ENCODE measurements at places on chromosomes 1 and 21.
A peak's percentile ranks its signal among the peaks of the same experiment; 100 is the strongest.

DNA sequence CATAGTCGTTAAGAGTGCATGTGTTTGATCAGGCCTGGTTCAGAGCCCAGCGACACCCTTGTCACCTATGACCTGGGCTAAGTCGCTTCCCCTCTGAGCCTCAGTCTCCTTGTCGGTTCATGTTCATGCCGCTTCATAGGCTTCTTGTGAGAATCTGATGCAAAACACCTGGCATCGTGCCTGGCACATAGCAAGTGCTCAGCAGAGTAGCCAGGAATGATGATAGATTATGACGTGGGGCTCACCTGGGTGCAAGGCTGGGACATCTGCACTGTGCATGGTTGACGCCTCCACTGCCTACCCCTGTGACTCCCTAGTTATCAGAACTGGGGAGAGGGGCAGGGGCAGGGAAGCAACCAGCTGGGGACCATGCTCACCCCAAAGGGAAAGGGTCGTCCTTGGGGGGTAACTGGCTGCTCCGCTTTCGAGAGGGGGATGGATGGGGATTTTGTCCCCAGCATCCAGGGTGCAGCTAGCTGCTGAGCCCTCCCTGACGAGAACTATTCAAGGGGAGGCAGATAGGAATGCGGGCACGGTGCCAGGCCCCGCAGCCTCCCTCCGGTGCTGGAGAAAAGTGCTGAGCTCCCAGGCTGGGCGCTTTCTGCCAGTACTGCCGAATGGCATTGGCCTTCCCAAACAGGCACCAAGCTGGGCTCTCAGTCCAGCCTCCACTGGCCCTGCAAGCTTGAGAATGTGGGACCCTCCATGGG, 9.3 kb downstream of the EFHD2 start:
- no peak for DNase-seq

DNA sequence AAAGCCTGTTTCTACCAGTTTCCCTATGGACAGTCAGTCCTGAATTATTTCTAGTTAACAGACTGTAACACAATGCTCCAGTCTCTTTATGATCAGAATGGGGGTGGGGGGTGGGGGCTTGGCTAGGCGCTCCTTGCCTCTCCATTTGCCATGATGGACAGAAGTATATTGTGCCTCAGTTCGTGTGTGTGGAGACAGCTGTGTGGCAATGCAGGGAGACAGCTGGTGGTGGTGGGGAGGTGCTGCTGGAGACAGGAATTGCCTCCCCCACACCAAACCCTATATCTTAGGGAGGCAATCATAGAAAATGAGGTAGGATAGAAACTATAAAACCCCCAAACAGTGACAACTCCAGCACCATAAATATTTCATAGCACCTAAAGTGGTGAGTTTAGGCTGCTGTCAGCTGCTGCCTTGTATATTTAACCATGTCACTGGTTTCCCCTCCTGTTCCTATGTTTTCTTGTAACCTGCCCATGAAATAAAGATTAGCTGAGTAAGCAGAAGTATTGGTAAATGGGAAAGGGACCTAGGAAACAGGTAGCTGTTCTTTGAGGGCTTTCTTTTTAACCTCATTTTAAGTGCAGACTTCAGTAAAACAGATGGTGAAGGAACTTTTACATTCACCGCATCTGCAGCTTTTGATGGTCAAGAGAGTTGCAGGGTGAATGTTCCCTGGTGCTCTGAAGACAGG, 3.4 kb downstream of the PLXNA2 start:
- DNase-seq = no peak

- no peak for DNase-seq
Measured at GRCh38 chr1:229554886-229555621, 3.5 kb downstream of the ABCB10 start.

- peak; percentile 3 for DNase-seq
Measured at GRCh38 chr21:40143822-40144525, 276.7 kb downstream of the PCP4 start.

DNA sequence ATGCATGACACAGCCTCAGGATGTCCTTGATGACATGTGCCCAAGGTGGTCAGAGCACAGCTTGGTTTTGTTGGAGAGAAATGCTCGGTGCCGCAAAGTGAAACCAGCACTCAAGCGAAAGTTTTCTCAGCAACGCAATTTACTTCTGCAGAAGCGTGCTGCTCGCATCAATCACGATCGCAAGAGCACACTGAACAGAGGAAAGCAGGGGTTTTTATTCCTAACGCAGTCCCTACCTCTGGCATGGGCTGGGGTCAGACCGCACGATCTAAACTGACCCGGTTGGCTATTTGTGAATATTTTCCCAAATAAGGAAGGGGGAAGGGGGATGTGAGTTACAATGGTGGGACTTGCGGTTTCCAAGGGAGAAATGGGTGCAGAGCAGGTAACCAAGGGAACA, 809 bp upstream of the ZNF669 start:
- no peak for DNase-seq

DNA sequence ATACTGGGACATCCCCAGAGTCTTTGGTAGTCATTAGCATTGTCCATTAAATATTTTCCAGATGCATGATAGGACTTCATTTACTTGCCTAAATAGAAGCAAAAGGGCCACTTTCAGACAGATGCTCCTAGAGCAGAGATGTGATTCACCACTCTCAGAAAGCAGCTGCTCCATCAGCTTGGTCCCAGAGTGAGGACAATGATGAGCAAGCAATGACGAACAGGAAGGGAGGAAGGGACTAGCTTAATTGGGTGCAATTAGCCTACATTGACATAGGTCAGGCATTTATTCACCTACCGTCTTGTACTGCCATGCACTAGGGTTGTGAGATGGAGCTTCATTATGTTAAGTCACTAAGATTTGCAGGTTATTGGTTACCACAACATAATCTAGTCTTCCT, 85.1 kb upstream of the PLXNA2 start:
- no peak for DNase-seq

DNA sequence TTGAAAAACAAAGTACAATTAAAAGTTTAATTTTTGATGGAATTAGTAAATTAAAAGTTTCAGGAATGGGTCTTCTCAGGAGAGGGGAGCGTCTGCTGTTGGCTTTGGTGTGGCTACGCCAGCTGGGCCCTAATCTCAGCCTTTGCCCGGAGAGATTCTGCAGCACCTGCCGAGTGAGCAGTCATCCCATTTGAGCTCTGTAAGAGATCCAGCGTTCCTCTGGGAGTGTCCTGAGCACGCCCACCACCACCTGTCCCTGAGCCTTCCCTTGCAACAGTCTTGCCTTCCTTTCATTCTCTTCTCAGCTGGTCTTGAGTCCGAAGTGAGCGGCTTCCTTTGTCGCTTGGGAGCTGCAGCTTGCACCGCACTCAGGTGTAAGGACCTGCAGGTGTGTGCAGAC, 263.1 kb downstream of the CAMTA1 start:
- no peak for DNase-seq

DNA sequence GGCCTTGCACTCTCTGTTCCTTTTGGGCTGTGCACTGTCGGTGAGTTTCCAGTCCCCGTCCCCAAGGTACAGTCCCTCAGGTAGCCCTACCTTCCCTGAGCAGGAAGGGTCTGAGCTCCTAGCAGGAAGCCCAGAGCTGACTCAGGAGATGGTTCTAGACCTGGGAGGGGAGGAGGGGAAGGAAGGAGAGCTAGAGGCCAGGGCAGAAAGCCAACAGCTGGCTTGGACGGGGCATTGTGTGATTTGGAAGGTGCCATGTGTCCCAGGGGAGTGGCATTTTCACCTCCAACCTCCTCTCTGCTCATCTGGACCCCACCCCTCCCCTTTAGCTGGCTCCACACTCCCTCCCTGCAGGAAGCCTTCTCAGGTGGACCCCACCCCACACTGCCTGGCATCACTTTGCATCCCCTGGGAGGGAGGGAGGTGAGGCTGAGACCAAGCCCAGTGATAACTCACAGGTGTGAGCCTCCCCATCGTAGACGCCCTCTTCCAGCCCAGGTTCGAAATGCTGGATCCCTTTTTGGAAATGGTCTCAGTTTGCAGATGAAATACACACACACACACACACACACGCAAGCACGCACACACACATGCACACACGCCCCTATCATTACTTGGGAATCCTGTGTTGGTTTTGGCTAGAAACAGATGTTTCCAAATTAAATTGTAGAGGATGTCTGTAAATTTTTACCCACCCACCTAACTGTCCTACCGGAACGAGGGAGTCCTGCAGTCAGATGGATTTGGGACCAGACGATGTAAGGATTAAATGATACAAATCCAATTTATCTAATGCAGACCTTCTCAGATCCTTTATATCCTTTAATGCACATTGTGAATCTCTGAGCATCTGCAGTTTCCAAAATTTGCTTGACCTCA, 19.7 kb upstream of the IFNLR1 start:
- DNase-seq = no peak

GRCh38 chr1:47951026-47951425, 46.2 kb downstream of the TRABD2B start:
- DNase-seq = no peak

DNA sequence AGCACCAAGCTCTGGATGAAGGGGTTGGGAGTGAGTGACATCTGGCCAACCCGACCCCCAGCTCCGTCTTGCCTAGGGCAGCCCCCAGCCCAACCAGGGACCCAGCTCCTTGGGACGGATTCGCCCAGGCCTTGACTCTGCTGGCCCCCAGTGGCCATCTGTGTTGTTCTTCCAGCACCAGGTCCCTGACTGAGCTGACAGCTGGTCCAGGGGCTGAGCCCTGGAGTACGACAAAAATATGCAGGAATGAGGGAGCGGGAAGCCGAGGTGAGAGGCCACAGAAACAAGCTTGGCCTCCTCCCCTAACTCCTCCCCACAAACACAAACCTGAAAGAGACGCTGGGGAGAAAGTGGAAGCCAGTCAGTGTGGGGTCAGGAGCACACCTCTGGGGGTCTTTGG, 55.0 kb upstream of the PAX7 start:
- DNase-seq = no peak

GRCh38 chr1:79811173-79811572, 804.6 kb upstream of the ADGRL4 start:
- no peak for DNase-seq

DNA sequence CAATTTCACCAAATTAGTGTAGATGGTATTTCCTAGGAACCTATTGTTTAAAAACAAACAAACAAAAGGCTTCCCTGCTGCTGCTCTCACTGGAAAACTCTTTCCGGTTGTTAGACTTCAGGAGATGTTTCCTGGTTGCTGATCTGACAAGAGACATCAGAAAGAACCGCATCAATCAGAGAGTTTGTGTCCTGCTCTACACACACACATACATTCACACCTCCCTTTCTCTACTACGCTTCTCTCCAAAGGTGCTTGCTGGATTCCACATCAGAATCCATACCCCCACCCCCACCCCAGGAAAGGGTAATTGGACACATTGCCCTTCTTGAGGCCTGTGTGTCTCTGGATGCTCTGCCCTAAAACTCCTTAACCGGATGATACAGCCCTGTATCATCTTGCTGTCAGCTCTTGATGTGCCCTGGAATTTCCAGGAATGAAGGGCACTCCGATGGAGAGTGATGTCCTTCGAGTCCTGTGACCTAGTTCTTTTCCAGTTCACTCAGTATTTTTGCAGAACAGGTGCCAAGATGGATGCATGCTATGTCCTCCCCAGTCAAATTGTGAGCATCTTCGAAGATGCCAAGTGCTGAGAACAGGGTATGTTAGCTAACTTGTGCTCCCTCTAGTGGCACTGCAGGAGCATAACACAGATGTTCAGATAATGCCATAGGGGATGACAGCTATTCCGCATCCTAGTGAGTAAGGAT, 113.7 kb upstream of the SLC35F3 start:
- DNase-seq = peak; percentile 44

- no peak for DNase-seq
Measured at GRCh38 chr1:147267711-147268110, 25.2 kb downstream of the CHD1L start.

- DNase-seq = no peak
Measured at GRCh38 chr1:11245248-11245647, 17.1 kb downstream of the MTOR start.

GRCh38 chr1:203555076-203555475, 61.1 kb downstream of the OPTC start:
- no peak for DNase-seq

GRCh38 chr1:31022259-31022658, 43.3 kb downstream of the PUM1 start:
- no peak for DNase-seq

DNA sequence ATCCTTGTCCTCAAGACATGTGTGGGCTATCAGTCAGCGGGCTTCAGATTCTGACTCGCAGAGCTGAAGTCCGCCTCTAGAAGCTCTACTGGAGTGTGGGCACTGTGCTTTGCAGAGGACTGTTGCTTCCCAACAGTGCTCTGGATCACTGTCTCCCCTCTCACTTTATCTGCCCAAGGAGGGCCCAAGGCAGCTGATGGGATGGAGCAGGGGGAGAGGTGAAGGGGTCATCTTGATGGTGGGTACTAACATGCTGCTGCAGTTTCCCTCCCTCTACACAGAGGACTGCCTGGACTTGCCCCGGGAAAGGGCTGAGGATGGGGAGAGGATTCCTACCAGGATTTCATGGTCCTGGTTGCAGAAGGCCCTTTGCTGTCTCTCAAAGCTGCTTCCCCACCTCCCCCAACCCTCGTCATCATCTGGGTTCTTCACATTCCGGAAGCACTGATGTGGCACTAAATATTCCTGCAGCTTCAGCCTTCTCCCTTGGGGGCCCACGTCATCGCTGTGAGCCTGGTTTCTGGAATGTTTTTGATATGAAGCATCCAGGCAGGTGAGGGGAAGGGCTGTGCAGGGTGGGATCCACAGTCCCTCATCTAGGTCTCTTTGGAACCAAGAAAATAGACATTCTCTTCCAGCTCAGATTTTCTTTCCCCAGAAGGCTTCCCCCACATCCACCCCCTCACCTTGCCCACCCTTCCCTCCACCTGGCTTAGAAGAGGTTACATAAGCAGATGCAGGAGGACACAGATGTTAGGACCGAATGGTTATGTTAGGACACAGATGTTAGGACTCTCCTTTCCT, 23.2 kb downstream of the NUAK2 start:
- DNase-seq = no peak

DNA sequence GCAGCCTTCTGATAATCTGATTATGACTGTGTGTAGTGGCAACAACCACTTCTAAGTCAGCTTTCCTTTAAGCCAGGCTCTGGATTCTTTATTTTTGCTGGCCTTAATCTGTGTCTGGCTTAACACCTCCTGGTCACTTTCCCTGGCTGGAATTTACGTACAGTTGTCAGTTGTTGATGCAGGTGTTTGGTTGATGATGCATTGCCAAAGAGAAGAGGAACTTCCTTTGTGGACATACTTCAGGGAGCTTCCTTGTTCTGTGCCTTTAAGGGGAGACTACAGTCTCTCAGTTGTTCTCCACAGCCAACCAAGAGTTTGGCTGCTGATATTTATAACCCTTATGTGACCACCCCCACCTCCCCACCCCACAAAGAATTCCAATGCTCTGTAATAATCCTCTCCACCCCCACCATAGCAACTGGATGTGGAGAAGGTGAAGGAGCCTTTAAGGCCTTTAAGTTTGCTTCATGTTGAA, 96.0 kb upstream of the BMP8A start:
- no peak for DNase-seq

GRCh38 chr1:164668491-164669400, 109.8 kb downstream of the PBX1 start:
- DNase-seq = no peak

DNA sequence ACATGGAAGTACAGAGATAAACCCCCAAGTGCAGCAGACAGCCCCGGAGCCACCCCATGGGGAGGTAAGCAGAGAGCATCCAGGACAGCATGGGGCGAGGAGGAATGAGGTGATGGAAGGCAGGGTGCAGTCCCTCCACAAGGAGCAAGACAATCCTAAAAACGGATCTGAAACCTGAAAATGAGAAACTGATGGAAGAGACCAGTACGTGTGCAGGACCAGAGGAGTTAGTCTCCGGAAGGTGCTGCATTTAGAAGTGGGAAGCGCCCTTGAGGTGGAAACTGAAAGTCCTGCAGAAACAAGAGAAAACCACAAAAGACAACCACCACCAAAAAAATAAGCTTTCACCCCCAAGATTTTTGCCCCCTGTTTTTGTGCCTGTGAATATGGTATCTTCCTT, 17.4 kb upstream of the DDOST start:
- no peak for DNase-seq

Measured in CD4-positive, alpha-beta memory T cell (primary cell).